Activated CD4-positive, alpha-beta T cell treated with anti-CD3 and anti-CD28 coated beads, Interleukin-2, amount 10 ng/mL, durations not matched to agents 7 days and 5 days (primary cell): ENCODE measurements at places on chromosomes 4 and X. TPM values are rescaled to one million over a fixed set of nuclear protein-coding genes. Genes with fewer than 3 reads are reported as not detected.

Gene RP2
- 10.6 TPM for total RNA-seq

Gene NHSL2
- total RNA-seq, result 1.00 TPM

Gene AR
- total RNA-seq, result not detected

Gene FABP2
- not detected for total RNA-seq

Gene SERPINA7
- total RNA-seq, result not detected

Gene MGST2
- total RNA-seq, result 25.0 TPM

- peak; percentile 46 for DNase-seq
These were observed 977 bp downstream of the MAGEE1 start for GRCh38 chrX:76428243-76429130.

DNA sequence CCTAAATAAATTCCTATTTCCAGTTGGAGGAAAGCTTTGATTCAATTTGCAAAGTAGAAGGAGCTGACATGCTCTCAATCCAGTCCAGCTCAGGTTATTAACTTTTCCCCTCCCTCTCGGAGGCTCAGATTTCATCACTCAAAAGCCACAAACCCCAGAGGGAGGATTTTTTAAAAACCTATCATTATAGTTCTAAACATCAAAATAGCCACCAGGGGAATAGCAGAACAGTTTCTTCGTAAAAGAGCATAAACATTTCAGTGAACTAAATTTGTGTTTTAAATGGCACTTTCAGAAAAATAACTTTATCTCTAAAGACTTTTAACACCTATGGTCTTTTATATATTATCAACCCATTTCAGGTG, 8.8 kb downstream of the GPRIN3 start:
- DNase-seq, result peak; percentile 53

- no peak for DNase-seq
These were observed 243.8 kb downstream of the PPP3CA start for GRCh38 chr4:101103381-101104142.

DNA sequence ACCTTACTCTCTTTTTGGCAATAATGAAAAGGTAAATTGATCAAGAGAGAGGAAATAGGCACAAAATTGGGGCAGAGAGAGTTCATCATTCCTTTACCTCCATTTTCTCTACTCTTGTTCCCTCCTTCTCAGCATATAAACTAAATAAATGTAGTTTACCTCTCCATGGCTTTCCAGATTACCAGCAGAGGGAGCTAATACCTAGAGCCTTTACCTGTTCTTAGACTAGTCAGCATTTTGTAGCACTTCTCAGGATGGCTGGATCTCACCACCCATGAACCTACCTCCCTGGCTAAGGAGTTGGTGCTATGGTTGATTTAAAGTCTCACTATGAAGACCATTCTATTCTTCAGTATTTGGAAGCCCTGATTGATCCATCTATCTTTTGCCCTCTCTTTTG, 15.7 kb downstream of the OFD1 start:
- peak; percentile 33 for DNase-seq

- DNase-seq, result no peak
These were observed 90.9 kb downstream of the EGF start for GRCh38 chr4:110003401-110004187.

DNA sequence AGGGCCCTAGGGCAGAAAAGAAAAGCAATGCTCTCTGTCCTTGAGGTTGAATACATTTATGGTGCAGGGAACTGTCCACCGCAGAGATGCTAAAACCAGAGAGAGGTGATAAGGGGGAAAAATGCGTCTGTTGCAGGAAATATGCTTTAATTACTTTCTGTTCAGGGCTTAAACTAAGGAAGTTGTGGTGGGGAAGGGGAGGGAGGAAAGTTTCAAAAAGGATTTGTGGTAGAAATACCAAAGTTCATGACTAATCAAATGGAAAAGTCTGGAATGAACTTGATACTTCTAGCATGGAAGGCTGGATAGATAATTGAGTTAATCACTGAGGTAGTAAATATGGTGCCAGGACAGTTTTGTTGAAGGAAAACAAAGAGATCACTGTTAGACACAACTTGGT, 99.0 kb downstream of the ASB9 start:
- DNase-seq, result no peak
